ENCODE measurements at places on chromosomes 13 and 19.

DNA sequence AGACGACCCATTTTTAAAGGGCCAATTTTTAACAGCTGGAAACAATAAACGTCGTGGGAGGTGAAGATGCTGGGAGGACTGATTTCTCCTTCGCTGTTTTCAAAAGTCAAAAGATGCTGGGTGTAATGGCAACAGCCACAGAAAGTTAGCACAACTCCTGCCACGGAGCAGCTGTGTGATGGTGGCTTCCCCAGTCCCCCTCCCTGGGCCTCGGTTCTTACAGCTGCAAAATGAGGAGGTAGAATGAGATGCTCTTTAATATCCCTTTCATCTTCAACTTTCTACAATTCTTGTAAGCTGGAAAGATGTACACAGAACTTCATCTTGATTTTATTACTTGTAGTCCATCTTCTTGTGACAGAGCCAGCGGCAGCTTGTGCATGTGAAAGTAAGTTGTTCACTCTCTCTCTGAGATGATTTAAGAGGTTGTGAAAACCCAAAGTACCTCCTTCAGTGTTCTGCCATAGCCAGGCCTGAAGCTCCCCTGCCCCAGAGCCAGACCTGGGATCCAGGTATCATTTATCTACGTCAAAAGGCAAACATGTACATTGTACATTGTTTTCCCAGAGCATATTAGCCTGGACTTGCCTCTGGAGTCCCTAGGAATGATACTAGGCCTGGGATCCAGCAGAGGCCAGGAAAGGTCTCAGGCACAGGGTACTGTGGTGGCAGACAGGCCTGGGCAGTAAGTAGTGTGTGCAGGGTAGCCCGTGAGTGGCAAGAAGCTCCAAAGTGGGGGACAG is 3.4 kb upstream of the UBE2L5 start:
- no peak for DNase-seq

- no peak for DNase-seq
These were observed 5.0 kb upstream of the ZNF765 start for GRCh38 chr19:53389978-53390377.

GRCh38 chr13:102620516-102620915 is 23.7 kb downstream of the TPP2 start:
- no peak for DNase-seq

- no peak for DNase-seq
These were observed 28.3 kb upstream of the CEBPG start for GRCh38 chr19:33345163-33345562.

- DNase-seq, result no peak
These were observed 1476.9 kb downstream of the EFNB2 start for GRCh38 chr13:105058517-105058916.

DNA sequence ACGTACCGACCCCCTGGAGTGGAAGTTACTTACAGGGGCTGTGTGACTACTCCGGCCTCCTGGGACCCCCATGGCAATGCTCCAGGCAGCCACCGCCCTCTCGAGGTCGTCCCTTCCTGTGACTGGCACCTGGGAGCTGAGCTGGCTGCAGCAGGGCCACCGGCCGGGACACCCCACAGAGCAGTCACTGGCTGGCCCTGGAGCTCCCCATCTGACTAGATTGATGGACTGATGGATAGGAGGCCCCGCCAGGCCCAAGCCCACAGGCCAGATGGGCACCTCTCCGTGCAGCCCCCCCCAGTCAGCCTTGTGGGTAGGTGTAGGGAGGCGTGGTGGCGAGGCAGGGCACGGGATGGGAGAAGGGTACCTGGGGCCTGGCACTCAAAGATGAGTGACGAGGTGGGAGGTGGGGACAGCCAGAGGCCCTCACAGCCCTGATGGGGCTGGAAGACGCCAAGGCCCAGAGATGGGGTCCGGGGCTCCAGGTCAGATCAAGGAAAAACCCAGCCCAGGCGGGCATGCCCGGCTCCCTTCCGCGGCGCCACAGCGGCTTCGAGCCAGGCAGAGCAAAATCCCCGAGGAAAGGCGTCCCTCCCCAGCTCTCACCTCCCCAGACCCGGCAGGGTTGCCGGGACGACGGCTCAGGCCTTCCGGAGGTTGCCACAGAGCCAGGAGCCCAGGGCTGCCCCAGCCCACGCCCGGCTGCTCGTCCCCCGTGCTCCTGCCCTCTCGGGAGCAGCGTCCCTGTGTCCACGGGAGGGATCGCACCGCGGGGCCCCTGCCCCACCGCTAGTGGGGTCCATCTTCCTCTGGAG is 8.4 kb downstream of the SLC39A3 start:
- DNase-seq, result no peak

DNA sequence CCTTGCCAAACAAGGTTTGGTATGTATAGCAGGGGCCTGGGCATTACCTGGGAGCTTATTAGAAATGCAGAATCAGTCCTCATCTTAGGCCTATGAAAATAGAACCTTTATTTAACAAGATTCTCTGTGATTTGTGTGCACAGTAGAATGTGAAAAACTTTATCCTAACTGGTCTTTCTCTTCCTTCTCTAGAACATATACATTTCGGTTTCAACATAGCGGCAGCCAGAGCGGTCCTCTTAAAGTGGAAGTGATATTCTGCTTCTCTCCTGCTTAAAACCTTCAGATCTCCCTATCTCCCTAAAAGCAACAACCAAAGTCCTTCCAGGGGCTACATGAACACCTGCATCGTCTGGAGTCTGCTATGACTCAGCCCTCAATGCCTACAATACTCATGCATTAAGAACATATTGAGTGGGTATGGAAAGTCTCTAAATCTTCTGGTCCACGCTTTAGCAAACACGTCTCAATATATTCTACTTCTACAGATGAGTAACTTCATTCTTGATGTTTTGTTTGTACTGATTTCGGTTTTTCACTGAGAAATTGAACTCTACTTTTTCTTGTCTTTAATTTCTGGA is 84.5 kb downstream of the SPRY2 start:
- no peak for DNase-seq

DNA sequence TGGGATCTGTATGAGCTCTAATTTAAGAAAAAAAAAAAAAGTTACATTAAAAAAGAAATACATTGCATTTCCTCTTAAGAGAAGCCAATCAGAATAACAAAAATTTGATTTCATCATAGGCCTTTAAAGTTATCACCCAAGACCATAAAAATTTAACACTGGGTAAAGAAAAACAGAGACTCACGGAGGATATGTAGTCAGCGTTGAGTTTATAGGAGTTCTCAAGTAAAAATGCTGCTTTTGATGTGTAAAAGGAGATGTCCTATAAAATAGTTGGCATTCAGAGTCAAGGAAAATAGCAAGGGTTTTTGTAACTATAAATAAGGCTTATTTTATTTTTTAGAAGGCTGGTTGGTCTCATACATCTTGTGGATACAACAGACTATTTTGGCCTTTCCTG is 191.1 kb downstream of the EFNB2 start:
- DNase-seq, result no peak

DNA sequence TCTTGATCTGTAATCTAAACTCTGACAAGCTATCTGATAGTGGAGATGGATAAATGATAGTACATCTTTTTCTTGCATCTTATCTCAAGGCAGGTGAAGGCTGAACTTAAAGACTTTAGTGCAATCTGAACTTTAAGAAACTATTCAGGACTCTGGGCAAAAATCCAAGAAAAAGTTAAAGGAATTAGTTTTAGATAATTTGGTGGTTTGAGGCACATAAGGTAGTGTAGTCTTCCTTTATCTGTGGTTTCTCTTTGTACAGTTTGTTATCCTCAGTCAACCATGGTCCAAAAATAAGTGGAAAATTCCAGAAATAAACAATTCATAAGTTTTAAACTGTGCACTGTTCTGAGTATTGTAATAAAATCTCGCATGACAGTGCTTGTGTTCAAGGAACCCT is 172.9 kb downstream of the UGGT2 start:
- no peak for DNase-seq

DNA sequence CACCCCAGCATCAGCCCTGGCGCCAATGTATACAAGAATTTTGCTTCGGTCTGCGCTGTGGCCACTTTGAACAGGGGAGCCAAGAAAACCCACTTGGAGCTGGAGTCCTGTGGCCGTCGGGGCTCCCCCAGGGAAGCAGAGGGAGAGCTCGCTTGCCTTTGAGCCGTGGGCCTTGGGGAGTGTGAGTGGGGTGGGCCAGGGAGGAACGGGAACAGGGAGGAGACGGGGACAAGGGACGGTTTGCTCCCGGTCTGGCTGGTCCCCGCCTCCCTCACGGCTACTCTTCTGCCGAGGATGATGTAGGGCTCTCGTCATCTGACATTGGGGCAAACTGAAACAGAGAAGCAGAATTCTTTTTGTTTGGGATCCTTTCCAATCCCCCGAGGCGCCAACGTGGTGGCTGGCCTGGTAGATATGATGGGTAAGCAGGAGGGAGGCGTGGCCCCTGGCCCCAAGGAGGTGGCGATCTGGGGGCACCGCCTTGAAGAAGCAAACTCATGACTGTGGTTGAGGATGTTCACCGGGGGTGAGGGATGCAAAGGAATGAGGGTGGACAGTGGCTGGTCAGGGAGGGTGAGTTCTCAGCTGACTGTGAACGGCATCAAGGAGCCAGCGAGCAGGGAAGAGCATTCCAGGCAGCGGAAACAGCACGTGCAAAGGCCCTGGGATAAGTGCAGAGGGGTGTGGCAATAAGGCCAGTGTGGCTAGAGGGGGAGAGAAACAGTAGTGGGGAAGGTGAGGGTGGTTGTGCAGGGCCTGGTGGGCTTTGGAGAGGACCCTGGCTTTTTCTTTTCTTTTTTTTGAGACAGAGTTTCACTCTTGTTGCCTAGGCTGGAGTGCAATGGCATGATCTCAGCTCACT is 10.9 kb upstream of the SPC24 start:
- DNase-seq, result no peak

DNA sequence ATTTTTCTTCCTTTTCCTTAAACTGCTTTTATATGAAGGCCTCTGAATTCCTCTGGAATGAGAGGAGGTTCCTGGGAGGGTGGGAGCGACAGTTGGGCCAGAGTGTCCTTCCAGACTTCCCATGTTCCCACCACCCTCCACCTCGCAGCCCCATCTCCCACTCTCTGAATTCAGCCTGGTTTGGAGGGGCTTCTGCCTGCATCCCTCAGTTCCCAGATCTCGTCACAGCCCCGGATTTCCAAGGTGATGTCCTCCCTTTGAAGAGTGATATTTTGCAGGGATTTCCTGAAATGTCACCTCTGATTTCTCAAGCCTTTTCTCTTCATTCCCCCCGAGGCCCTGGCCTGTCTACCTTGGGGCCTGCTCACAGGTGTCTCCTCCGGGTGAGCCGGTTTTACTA is 16.7 kb upstream of the SLC7A9 start:
- DNase-seq, result no peak

DNA sequence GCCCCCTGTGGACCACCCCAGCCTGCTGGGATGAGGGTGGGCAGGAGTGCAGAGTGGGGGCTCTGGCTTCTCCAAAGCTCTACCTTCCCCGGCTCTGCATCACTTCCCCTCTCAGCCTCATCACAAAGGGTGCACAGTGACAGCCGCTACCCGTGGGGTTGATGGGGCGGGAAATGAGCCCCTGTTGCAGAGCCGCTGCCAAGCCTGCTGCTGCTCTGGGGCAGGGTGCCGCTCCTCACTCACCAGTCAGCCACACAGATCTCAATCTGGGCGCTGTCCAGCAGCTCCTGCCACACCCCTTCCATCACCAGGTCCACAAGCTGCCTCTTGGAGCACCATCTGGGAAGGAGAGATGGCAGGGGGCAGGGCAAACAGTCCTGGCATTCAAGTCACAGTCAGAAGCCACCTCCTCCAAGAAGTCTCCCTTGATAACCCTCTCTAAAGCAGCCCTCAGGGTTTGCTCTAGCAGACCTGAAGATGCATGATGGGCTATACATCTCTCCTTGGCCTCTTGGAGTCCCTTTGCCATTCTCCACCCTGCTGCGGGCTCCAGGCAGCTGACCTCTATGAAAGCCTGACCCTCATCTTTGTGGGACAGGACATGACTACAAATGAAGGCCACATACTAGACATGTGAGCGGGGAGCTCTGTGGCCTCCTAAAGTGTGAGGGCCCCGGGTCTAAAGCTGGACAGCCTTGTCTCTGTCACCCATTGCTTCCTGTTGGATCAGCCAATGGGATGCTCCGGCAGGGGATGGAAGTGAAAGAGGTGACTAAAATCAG is 15.7 kb downstream of the MRPS12 start:
- DNase-seq, result no peak

- DNase-seq, result no peak
These were observed 23.2 kb upstream of the GTF3A start for GRCh38 chr13:27401210-27401609.

- no peak for DNase-seq
These were observed 240.6 kb downstream of the GGACT start for GRCh38 chr13:100347968-100348367.

DNA sequence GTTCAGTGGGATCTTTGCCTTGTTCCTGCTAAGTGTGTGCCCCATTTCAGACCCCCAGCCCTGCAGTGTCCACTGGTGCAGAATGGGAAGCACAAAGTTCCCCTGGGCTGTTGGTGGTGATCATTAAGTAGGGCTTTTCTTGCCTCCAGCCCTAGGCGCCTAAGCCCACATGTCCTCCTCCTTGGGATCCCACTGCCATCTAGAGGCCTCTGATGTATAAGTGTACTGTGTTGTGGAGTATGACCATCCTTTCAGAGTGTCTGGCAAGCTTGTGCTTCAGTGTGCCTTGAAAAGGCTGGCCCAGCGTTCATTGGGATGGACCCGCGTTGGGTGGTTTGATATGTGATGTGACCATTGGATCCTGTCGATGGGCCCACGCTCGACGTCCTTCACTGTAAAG is 71.2 kb downstream of the WASF3 start:
- no peak for DNase-seq

DNA sequence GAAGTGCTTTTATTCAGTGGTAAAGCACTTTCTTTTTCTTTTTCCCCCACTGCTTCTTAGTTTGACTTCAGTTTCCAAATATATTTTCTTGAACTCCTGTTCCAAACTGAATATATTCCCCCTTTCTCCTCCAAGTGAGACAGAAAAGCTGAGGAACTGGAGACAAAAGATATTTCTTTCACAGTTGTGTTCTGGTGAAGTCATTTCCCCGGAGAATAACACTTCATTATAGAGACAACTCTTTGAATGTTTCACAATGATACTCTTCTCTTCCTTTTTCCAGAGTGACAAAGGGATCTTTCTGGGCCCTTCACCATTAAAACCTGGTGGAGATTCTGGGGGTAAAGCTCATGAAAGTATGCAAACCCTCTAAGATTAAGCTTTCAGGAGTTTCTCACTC is 860.8 kb upstream of the SLITRK5 start:
- no peak for DNase-seq

DNA sequence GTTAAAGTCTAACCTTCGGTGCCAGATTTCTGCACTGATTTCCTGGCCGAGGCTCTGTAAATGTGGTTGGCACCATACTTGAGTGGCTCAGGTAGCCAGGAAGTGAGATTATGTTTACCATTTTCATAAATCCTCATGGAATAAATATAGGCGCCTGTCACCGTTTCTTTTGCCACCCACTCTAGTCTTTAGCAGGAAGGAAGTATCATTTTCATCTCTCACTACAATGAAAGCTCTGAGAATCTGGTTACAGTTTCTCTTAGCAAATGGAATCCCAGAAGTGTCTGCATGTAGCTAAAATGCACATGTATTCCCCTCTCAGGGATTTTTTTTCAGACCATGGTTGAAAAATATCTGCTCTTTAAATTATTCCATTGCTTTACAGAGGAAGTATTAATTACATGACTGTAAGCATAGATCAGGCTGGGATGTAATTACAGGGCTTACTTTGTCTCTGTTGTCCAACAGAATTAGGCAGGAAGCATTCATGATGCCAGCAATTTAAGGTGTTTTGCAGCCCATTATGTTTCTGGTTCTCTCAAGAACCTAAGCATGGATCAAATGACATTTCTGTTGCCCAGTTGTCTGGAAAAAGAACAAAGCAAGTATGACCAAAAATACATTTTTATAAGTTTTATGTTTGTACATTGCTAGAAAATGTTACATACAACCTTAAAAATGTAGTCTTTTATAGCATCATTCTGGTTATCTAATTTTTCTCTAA is 221.7 kb upstream of the SPRY2 start:
- DNase-seq, result no peak
